NCI-H1436 treated with DMSO at 0.1 percent for 48 hours (cell line): ENCODE measurements at places on chromosomes 12 and 14.

DNA sequence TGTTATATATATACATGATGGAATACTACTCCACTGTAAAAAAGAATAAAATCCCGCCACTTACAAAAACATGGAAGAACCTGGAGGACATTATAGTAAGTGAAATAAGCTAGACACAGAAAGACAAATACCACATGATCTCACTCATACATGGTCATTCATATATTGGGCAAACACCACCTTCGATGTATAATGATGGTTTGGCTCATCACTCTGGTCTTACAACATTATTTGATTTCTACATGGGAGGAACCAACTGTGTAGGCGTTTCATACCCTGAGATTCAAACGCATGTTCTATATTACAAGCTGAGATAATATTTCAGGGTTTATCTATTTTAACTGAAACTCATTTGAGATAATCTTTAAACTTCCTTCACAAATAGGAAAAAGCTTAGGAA is 48.3 kb downstream of the ABCD2 start:
- no peak for DNase-seq

- no peak for DNase-seq
Measured at GRCh38 chr14:55097881-55098560, 31.0 kb upstream of the LGALS3 start.

- DNase-seq, result no peak
Measured at GRCh38 chr12:61687407-61687806, 572.8 kb upstream of the USP15 start.

- DNase-seq, result no peak
Measured at GRCh38 chr12:67909091-67909531, 80.1 kb upstream of the IFNG-AS1 start.

DNA sequence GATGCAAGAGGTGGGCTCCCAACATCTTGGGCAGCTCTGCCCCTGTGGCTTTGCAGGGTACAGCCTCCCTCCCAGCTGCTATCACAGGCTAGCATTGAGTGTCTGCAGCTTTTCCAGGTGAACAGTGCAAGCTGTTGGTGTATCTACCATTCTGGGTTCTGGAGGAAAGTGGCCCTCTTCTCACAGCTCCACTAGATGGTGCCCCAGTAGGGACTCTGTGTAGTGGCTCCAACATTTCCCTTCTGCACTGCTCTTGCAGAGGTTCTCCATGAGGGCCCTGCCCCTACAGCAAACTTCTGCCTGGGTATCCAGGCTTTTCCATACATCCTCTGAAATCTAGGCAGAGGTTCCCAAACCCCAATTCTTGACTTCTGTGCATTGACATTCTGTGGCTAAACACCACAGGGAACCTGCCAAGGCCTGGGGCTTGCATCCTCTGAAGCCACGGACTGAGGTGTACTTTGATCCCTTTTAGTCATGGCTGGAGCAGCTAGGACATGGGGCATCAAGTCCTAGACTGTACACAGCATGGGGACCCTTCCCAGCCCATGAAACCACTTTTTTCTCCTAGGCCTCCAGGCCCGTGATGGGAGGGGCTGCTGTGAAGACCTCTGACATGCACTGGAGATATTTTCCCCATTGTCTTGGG is 24.0 kb upstream of the SLC38A1 start:
- DNase-seq, result no peak

- DNase-seq, result no peak
Measured at GRCh38 chr14:35213143-35213788, 78.9 kb upstream of the PSMA6 start.

DNA sequence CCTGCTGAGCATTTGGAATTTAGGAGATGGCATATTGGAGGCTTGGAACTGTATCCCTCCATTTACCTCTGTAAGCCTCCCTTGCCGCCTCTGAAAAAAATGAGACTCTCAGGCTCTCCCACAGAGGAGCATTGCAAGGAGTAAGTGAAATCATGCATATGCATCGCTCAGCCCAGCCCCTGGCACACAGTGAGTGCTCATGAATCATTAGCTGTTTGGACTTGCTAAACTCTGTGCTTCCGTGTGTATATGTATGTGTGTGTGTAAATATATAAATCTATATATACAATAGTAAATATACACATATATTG is 17.1 kb upstream of the TBX3 start:
- DNase-seq, result no peak

DNA sequence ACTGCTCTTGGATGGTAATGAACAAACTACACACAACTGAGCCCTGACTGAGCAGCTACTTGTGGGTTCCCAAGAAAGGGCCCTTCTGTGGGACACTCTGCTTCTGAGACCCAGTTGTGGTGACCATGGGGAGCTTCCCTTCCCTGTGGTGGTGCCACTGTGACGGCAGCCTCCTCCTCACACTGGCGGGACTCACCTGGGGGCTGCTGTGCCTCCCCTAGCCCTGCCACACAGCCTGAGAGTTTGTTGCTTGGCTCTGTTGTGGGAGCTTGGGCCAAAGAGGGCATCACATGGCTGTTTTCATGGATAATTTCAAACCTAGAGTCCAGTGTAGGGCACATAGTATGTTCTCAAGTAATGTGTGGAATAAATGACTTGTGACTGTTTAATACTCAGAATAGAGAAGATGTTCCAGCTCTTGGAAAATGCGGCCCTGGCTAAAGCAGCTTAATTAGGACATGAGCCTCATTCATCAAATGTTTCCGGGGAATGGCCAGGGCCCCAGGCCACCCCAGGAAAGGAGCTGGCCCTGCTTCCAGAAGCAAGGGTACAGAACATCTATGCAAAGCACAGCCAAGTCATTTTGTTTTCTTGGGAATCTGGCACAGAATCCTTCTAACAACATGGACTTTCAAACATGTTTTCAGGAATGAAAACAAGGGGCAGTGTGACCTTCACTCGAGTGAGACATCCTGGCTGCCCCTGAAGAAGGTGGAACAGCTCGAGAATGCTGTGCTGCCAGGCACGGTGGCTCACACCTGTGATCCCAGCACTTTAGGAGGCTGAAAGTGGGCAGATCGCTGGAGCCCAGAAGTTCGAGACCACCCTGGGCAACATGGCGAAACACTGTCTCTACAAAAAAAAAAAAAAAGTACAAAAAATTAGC is 21.2 kb downstream of the ZFYVE21 start:
- DNase-seq, result no peak
